ENCODE measurements at places on chromosomes 7 and 10. TPM values are rescaled to one million over a fixed set of nuclear protein-coding genes. Genes with fewer than 3 reads are reported as not detected.
A peak's percentile ranks its signal among the peaks of the same experiment; 100 is the strongest.

DNA sequence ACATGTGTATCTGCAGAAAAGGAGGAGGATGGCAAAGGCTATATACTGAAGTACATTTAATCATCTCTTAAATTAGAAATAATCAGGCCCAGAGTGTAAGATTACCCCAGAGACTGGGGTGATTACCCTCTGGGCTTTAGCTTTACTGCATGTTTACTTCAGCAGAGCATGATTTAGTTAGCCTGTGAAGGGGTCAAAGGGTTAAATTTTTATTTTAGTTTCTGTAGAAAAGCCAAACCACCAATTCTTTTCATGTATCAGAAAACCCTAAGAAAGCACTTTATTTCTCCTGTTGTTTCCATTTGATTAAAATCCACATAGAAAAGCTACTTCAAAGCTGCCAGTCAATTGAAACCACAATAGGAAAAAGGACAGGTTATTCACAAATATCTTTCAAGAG lies 101.5 kb upstream of the LSM8 start:
- DNase-seq = no peak

GRCh38 chr7:8387551-8388256 lies 45.7 kb upstream of the NXPH1 start:
- DNase-seq = no peak

DNA sequence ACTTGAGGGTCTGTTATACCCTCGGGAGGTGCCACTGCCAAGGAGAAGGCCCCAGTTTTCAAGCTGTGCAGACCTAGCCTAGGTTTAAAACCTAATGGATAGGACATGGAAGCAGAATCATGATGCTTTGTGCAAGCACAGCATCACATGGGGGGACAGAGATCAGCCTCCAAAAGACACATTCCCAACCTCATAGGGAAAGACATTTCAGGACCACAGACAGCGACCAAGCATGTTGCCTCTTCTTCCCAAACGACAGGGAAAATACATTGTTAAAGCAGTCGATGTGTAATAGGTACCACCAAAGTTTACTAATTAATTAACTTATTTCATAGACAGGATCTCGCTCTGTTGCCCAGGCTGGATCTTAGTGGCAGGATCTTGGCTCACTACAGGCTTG lies 573.9 kb downstream of the TCERG1L start:
- DNase-seq = no peak

- peak; percentile 53 for DNase-seq
Observed at GRCh38 chr7:130936202-130936931, 202.4 kb upstream of the KLF14 start.

DNA sequence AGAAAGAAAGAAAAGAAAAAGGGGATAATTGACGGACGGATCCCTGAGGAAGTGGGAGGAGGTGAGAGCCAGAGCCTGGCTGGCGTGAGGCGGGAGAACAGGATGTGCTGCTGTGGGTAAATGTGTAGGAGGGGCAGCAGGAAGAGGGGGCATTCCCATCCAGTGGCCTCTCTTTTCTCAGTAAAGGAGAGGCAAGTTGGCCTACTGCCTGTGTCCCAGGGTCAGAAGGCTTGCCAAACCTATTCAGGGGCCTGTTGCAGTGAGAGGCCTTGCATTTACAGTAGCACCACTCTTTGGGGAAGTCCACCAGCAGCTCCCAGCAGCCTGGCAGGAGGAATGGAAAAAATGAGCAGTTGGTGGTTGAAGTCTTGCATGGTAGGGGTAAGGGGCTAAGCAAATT lies 26.6 kb upstream of the ASCC1 start:
- no peak for DNase-seq

- DNase-seq = no peak
Observed at GRCh38 chr10:81969136-81969535, 94.1 kb downstream of the NRG3 start.

DNA sequence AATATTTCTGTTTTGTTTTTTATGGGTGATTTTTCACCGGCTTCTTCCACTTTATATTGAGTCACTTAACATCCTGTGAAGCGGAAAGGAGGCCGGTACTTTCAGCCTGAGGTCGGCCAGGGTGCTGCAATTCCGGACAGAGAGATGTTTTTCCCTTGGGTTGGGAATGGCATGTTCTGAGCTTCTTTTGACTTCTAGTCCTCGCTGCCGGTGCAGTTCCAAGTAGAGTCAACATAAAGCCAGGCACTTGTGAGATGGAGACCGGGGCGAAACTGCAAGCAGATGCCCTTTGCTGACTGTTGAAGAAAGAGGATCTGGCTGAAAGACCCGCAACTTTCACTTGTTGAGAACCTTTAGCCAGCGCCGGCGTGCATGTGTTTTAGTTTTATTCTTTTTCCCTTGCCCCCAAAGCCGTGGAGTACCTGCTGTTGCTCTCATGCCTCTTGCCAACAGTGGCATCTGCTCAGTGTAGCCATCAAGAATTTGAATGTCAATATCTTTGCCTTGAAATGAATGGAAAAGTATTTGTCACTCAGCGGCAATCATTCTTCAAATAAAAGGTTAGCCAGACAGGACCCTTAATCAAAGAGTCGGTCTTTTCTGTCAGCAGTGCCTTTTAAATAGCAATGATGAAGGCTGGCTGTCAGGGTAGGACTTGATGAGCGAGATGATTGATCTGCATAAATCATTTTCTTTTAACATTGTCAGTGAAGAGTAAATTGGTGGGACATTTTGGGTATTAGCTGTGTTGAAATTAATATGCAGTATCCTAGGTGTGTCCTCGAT lies 351.2 kb downstream of the LRMDA start:
- DNase-seq = no peak

DNA sequence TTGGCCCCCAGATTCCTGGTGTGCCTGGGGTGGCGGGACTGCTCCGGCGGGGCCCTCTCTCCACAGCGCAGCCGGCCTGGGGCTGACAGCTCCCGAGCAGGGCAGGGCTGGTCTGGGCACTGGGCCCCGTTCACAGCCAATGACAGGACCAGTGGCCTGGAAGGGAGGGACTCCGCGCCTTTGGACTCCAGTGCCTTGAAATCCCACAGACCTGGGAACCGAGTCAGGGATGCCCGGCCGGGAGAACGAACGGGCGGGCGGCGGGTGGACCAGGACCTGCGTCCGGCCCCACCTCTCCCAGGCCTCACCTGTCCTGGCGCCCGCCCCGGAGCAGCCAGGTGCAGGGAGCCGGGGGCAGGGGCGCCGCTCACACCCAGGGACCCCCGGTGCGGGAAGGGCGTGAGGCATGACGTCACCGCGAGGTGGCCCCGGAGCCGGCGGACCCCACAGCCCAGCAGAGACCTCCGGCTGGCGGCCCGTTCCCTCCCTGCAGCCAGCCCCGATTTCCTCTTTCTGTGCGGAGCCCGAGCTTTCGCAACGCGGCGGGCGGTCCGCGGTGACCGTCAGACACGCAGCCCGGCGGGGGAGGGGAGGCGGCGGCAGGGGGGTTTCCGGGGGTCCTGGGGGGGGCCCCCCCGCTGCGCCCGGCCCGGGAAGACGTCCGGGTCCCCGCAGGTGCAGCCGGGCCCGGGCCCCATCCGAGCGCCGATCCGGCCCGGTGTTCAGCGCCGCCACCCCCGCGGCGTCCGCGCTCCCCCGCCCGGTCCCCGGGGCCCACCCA lies 743 bp downstream of the ADAP1 start:
- peak; percentile 74 for DNase-seq

DNA sequence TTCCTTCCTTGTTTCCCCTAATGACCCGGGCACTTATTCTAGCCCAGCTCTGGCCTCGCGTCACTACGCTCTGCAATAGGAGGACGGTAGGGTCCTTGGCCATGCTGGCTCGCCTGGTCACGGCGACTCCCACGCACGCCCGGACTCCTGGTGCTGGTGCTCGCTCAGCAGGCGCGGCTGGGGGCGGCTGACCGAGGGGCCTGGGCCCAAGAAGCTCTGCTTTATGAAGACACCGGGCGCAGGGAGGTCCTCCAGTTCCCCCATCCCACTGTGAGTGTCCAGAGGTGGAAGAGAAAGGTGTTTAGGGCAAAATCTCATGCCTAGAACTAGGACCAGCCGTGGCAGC lies 54.2 kb upstream of the ZNF32 start:
- DNase-seq = no peak

- DNase-seq = no peak
Observed at GRCh38 chr7:12431886-12432556, 28.4 kb upstream of the VWDE start.

- no peak for DNase-seq
Observed at GRCh38 chr7:116560021-116560970, 35.5 kb downstream of the CAV1 start.

- DNase-seq = peak; percentile 84
Observed at GRCh38 chr7:149624006-149624405, 126.4 kb upstream of the ZNF746 start.

DNA sequence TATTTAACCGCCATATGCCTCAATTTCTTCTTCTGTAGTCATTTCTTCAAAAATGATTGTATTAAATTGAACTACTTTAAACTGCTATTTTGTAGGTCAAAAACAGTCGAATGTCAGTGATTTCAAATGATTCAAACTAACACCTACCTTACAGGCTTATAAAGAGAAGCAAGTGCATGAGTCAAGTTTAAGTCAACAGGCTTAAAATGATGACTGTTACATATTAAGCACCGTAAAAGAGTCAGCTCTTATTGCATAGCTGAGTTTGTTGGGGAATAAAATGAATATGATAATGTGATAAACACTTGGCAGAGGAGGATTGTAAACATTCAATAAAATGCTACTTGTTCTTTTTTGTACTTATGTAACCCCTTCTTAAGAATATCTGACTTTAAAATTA lies 90.1 kb upstream of the ANKRD1 start:
- DNase-seq = no peak

- DNase-seq = no peak
Observed at GRCh38 chr7:149237502-149237901, 1.9 kb upstream of the ZNF212 start.

Gene FGL2
- total RNA-seq = 1.7 TPM

Gene CHAT
- 0.24 TPM for total RNA-seq

Gene CRYGN
- not detected for total RNA-seq

Gene HOGA1
- total RNA-seq = not detected

Gene CEP41
- 14.3 TPM for total RNA-seq

Gene DBNL
- 127 TPM for total RNA-seq

Gene SUN3
- not detected for total RNA-seq

Gene FAM24A
- total RNA-seq = not detected

Gene GFRA1
- total RNA-seq = not detected

Gene MTERF1
- total RNA-seq = 20.9 TPM

Measured in activated CD4-positive, alpha-beta T cell treated with anti-CD3 and anti-CD28 coated beads, Interleukin-2, amount 10 ng/mL, durations not matched to agents 24 days and 14 days (primary cell).